Right lobe of liver (tissue), 6 donors: ENCODE measurements at places on chromosomes 2 and 18.

DNA sequence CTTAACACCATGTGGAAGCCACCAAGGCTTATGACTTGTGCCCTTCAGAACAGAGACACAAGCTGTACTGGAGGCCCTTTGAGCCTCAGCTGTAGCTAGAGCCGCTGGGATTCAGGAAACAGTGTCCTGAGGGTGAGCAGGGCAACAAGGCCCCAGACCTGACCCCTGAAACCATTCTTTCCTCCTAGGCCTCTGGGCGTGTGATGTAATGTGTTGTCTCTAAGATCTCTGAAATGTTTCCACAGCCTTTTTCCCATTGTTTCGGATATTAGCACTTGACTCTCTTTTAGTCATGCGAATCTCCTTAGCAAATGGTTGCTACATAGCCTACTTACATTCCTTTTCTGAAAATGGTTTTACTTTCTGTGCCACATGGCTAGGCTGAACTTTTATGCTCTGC, 114.9 kb downstream of the CD8B2 start:
- no peak for DNase-seq

DNA sequence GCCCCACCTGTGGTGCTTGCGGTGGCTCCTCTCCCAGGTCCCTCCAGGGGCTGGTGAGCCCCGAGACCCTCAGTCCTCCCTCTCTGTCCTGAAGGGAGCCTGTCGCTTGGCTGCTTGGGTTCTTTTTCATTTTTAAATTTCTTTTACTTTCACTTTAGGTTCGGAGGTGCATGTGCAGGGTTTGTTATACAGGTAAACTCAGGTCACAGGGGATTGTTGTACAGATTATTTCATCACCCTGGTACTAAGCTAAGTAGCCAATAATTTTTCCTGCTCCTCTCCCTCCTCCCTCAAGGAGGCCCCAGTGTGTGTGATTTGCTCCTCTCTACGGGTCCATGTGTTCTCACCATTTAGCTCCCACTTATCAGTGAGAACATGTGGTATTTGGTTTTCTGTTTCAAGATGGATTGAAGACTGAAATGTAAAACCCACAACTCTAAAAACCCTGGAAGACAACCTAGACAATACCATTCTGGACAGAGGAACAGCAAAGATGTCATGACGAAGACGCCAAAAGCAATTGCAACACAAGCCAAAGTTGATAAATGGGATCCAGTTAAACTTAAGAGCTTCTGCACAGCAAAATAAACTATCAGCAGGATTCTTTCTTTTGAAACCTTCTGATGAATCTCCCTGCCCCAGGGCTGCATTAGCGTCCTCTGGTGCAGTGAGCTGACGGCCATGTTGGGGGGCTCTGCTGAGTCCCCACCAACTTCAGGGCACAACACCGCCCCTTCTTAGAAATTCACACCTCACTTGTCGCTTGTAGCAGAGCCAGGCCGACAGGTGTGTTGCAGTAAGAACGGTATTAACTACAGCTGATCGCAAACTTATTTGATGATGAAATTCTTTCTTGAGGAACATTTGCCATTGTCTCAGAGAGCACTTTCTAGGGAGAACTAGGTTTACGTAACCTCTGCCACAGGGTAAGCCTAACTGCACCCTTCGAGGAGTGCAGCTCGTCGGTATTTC, 135.3 kb downstream of the ZNF236 start:
- no peak for DNase-seq

DNA sequence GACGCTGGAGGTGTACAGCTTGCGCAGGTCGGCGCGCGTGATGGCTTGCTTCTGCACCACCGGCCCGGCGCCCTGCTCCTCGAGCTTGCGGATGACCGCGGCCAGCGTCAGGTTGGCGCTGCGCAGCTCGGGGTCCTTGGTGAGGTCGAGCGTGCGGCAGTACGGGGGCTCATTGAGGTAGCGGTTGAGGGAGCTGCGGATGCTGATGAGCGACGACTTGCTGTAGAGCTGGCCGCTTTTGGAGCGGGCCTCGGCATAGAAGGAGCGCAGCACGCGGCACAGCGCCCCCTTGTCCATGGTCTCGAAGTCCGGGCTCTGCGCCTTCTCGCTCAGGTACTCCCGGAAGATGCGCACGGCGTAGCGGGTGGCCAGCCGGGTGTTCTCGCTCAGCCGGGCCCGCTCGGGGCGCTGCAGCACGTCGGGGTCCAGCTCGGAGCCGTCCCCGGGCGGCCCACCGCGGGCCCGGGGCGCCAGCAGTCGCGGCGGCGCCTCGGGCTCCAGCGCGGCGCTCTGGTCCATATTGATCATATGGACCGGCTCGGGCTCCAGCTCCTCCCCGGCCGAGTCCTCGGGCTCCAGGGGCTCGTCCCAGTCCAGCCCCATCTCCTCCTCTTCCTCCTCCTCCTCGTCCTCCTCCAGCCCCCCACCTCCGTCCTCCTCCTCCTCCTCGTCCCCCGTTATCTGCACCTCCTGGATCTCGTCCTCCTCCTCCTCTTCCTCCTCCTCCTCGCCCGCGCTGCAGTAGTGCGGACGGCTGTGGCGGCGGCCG, 523 bp downstream of the KCTD1 start:
- DNase-seq: peak; percentile 68

- DNase-seq: no peak
These were observed 62.7 kb downstream of the FAM168B start for GRCh38 chr2:131030478-131030971.

GRCh38 chr2:21781962-21782361, 658.2 kb downstream of the TDRD15 start:
- DNase-seq: no peak

DNA sequence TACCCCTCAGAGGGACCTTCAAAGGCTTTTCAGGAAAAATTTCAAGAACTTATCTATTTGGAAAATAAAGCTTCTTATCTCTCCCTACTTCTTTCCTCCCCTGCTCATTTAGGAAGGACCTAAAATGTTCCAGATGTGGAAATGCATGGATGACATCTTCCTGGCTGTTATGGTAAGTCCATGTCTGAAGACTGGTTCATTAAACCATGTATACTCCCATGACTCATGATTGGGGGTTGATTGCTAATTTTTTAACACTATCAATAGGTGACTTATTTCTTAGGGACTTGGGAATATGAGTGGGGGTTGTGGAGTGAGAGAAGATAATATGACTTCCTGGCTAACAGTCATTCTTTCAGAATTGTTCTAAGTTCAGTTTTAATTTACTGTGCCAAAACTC, 104.0 kb upstream of the PARD3B start:
- DNase-seq: no peak

DNA sequence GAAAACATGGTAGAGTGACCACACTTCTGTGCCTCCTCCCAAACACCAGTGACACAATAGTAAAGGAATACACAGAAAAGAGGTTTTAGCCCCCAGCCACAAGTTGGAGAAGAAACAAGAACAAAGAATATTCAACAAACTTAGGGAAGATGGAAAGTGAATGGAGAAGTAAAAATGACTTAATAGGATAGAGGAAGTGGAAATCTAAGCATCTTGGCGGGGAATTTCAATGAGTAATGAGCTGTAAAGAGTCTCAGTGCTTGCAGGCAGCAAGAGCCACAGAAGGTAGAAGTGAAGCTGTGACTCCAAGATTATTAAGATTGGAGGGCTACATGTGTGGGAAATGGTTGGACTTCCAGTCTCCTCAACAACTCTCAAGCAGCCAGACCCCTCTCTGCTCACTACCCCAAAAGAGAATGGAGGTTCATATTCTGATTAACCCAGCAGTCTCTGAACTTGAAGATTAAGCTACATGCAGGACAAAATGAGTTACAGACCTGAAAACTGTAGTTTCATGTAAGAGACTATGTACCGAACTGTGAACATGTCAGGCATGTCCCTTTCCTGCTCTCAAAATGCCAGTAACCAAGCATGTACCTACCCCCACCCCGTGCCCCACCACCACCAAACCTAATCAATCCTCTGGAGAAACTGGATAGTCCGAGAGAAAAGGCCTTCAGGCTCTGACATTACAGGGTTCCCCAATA, 16.9 kb upstream of the HNRNPLL start:
- no peak for DNase-seq

GRCh38 chr2:11016735-11017388, 105.1 kb downstream of the KCNF1 start:
- no peak for DNase-seq

DNA sequence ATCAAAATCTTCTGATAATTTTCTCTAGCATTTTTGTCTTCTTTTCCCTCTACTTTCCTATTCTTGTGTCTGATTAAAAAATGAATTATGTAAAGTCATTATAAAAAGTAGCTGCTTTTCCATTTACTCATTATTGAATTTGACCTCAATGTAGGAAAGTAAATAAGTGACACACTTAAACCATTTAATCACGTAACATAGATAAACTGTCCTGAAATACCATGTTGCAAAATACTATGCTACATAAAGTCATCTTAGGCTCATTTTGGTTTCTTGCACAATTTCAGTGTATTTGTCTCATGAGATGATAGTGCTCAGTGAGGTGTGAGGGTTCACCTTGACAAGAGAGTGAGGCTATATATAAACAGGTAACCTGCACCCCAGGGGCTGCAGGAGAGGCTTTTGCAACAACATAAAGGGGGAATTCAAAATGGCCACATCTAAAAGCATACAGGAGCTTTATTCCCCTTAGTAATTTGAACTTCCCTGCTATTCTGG, 502.7 kb downstream of the RNF144A start:
- no peak for DNase-seq

- DNase-seq: peak; percentile 46
These were observed 1.0 kb downstream of the MARS2 start for GRCh38 chr2:197705912-197706838.

DNA sequence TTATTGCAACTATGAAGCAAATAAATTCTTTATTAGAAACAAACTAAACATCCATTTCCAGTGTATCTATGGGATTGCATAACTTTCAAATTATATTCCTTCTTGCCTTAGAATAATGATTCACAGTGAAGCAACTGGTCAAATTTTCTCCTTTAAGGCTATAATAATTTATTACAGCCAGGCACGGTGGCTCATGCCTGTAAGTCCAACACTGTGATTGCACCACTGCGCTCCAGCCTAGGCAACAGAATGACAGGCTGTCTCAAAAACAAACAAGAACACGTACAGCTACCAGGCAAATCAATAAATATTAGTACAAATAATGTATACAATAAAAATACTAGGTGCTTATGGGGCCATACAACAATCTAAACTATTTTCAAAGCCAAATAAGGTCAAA, 1416.2 kb downstream of the LRP1B start:
- DNase-seq: no peak

- no peak for DNase-seq
These were observed 105.1 kb upstream of the MSH2 start for GRCh38 chr2:47297767-47298425.

DNA sequence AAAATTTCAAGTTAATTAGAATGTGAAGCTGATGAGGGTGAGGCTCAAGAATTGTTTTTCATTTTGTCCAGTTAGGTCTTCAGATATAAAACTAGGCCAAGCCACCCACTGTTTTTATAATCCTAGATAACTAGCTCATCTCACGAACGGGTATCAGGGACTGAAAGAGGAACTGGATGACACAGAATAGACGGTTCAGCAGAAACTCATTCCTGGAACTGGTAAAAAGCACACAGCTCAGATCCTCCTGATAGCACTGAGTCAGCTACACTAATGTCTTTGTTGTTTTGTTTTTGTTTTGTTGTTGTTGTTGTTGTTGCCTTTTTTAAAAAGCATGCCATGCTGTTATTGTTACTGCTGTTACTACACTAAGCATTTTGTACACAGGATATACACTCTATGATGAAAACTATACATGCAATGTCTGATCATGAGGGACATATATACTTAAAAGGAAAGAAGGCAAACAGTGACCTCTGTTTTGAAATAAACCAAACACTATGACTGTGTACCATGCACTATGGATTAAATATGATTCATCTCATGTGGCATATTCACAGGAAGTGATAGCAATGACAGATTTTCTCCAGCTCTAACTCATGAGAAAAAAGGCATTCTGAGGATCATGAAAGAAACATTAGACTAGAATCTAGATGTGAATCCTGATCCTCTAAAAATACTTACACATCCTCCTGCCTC, 437.6 kb downstream of the NCKAP5 start:
- no peak for DNase-seq

DNA sequence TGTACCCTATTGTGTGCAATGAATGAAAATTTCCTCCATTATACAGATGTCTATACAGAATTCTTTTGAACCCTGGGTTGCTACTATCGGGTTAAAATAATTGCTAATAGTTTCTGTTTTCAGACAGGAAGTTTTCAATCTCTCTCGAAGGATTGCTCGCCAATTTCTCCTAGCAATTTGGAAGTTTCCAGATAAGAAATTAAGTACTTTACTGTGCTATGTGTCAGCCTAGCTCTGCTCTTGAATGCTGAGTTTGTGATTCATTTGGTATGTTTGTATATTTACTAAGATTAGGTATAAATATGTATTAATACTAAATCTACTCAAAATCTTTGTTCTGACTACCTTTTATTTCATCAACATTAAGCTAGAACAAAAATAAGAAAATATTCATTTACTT, 74.6 kb upstream of the ARL5A start:
- DNase-seq: no peak

DNA sequence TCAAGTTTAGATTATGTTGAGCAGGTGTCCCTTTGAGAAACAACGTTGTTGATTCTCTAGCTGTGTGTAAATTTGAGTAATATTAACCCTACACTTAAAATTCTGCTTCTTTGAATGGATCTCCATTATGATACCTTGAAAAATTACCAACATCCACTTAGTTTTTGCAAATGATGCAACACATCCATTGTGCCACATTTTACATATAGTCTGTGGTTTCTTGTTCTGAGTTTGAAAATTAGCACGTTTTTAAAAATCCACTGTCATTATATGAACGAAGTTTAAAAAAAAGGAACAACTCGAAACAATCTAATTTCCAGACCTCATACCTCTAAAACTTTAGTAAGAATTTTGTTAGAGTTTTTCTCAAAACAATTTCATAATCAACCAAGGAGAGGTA, 37.7 kb downstream of the PIK3C3 start:
- no peak for DNase-seq

- DNase-seq: no peak
These were observed 307.4 kb upstream of the VWC2L start for GRCh38 chr2:214103276-214104001.

- DNase-seq: no peak
These were observed 75.2 kb upstream of the GALNT5 start for GRCh38 chr2:157182204-157182709.

DNA sequence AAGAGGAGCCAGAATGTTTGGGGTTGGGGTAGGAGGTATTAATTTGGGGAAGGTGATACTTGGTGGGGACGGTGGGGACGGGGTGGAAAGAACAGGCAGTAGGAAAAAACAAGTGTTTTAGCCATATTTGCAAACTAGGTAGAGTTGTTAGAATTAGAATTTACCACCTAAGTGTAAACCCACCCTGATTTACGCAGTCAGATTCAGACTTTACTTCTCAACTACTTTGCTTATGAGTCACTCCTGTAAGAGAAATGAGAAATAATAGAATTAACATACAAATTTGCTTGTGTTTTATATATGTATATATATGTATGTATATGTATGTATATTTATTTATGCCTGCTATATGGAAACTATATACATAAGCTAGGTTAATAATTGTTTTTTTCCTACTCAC, 1168.2 kb upstream of the ZEB2 start:
- no peak for DNase-seq
